ENCODE measurements at places on chromosomes 3 and 15.

DNA sequence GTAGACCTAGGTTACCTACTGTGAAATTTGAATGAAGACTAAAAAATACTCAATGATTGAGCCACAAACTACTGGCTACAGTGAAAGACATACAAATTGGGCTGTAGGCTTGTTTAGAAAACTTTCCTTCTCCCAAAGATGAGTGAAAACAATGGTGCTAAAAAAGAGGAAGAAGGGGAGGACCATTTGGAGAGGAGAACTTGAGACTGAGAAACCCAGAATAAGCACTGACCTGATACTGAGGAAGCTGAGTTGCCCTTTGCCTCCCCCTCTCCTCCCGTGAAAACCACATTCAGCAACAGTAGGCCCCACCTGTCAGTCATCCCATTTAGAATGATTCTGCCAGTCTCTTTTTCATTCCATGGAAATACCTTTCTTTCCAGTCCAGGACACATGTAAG, 484.0 kb upstream of the TGFBR2 start:
- no peak for DNase-seq

DNA sequence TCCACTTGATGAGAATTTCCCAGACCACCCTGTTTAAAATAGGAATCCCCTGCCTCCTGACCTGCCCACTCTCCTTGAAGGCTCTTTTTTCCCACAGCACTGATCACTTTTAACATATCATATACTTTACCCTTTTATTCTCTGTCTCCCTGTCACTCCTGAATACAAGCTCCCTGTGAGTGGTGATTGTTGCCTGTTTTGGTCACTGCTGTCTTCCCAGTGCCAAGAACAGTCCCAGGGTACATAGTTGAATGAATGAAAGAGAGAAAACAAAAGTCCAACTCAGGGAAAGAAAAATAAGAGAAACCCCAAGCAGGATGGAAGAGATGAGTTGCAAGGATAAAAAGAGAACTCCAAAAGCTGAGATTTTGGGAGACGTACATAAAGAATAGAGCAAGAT, 500.3 kb upstream of the LMCD1 start:
- DNase-seq: no peak

GRCh38 chr3:178112134-178112533, 424.1 kb upstream of the KCNMB2 start:
- DNase-seq: no peak

GRCh38 chr3:51686512-51687215, 15.6 kb downstream of the TEX264 start:
- DNase-seq: no peak

GRCh38 chr3:17355591-17355990, 386.8 kb downstream of the TBC1D5 start:
- no peak for DNase-seq

DNA sequence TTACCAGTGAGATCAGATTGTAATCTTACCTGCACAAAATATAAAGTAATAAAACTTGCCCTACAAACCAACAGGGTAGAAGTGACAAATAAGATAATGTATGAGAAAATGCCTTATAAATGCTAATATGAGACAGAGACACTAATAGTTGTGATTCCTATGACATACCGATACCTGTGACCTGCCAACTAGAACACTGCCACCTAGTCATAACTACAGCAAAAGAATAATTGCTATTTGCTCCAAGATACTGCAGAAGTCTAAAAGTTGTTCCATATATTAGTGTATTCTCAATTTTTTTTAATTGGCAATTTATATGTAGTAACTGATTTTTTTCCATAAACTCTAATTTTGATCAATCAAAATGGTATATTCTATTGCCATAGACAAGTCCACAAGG, 25.3 kb upstream of the GP5 start:
- no peak for DNase-seq

DNA sequence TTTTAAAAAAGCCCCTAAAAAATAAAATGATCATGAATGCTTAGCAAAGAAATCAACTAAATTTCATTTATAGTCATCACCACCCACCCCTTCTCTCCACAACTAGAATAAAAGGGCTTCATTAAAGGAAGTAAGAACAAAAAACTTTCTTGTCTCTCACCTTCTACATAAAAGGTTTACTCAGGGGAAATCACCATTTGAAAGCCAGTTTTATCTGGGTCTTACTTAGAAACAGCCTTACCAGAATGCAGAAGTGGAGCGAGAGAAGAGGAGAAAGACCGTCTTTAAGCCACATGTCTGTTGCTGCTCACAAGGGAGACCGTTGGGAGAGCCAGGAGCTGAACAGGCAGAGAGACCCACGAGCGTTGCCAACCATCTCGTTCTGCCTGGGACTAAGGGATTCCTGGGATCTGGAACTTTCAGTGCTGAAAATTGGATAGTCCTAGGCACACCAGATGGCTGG, 350.1 kb upstream of the PROK2 start:
- DNase-seq: no peak

- DNase-seq: peak; percentile 87
Measured at GRCh38 chr15:65304381-65305149, at the start of gene RNU5B-1. Gene RNU5B-1, plus strand, starts transcription at chr15:65304677.

DNA sequence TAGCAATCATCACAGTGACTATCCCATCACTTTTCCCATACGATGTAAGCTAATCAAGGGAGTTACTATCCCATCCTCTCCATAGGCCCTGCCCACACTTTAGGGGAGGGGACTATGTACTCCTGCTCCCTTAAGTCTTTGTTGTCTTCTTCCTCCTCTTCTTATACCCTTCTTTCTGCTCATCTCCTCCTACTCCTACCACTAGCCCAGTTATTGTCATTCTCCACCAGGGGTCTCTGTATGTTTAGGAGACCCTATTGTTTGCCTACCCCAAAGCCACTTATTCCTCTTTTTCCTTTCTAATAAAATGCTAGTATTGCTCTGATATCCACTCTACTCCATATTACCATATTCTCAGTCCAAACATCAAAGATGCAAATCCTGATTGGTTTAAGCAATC, 27.8 kb downstream of the STAC start:
- DNase-seq: no peak

- no peak for DNase-seq
Measured at GRCh38 chr3:52002748-52003147, 7.1 kb upstream of the RPL29 start.

DNA sequence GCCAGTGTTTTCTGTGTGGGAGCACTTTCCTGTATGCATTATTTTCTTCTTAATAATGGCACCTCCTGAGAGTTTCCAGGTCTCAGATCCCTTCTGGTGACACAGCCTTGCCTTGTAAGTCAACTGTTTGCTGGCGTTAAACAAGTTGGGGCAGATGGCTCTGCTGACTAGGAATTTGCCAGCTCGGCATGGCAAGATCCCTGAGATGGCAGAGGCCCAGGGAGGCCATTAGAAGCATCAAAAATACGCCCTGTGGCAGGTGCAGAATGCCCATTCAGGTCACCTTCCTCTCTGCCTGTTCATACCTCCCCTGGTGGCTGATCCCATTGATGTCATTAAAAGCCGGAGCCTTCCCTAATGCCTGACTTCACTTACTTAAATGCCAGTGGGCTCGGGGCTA, 320.9 kb upstream of the CTDSPL start:
- no peak for DNase-seq

DNA sequence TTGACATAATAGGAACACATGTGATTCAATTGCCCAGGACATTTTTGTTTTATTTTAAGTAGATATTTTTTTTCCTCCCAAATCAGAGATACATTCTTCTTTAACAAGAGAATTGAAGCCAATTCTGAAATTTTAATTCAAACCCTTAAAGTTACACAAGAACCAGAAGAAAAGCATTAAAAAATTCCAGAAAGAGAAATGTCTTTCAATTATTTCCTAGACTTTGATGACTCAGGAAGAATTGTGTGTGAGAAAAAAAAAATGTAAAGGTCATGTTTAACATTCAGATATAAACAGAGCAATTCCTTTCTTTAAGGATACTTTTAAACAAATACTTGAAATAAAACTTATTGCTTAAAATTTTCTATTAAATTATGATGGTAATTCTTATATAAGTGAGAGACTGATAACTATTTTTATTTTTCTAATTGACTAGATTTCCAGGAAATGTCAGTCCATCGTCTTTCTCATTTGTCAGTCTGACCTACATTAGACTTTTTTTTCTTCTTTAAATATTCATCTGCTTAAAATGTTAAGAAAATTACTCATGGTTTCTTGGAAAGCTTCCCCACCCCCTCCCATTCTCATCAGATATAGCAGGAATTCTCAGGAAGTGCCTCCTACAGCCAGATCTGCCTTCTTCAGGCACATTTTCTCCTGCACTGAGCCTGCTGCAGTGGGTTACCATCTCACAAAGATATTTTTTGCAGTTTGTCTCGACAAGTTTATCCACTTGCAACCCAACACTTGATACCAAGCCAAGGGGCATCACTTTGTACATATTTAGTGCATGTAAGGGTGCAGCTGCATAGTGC, 261.8 kb upstream of the CBLB start:
- DNase-seq: no peak

- no peak for DNase-seq
Measured at GRCh38 chr3:13507570-13508339, 27.6 kb downstream of the HDAC11 start.

DNA sequence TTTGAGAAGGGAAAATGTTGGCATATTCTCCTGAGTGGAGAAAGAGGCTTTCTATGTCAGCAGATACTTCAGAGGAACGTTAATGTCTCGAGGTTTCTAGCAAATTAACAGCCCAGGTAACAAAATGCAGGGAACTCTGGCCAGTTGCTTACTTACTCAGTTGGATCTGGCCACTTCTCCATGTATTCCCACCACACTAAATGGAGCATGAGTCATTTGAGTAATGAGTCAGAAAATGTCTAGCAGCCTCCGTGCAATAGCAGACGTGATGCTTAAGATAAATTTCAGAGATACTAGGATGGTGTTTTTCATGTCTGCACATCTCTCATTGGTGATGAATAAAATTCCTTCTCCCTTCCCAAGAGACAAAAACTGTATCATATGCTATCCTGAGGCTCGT, 671.5 kb downstream of the FHIT start:
- peak; percentile 46 for DNase-seq

DNA sequence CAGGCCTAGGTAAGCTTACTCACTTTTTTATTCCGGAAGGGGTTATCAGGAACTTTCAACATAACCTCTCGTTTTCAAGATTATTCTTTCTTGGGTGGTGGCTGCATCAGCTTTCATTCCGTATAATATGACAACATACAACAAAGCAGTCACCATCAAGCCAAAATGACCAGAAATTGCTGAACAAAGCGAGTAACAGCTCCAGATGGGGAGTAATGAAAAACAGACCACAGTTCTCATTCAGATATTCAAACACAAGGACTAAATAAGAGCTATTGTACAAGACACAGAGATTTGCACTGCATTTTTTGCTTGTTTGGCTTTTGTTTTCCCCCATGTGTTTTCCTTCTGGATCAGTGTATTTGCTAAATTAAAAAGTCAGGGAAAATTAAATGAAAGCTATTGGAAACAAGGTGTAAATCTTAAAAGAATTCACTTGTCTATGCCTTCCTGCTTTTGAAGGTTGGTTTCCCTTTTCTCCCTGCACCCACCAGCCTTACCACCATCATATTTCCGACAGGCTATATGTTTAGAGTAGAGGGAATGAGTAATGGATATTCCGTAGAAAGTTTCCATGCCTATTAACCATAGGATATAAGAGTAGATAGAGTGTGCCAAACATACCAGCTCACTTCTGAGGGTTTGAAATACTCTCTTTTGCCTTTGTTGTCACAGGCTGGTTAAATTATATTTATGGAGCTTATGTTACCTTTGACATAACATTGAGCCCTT, 213.6 kb downstream of the RBMS3 start:
- no peak for DNase-seq

- DNase-seq: no peak
Measured at GRCh38 chr3:66756468-66757036, 241.6 kb upstream of the KBTBD8 start.

DNA sequence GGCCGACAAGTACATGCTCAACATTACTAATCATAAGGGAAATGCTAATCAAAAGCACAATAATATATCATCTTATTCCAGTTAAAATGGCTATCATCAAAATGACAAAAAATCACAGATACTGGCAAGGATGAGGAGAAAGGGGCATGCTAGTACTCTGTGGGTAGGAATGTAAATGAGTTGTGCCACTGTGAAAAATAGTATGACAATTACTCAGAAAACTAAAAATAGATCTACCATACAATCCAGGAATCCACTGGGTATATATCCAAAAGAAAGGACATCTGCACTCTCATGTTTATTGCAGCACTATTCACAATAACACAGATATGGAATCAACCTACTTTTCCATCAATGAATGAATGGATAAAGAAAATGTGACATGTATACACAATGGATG, 1256.5 kb downstream of the SI start:
- DNase-seq: no peak

GRCh38 chr3:78186404-78186803, 1146.5 kb downstream of the ROBO2 start:
- no peak for DNase-seq

DNA sequence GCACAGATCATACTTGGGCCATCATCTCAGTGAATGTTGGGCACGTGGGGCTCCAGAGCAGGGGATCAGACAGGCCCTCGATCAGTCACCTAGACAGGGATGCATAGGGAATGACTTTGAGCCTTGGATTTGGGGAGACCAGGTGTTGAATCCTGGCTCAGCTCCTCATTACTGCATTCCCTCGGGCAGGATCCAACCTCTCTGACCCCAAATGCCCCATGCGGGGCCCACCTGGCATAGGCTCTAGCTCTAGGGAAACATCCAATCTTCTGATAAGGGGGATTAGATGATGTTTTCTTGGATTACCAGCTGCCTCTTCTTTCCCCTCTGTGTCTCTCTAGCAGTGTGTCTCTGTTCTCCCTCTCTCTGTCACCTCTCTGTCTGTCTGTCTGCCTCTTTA, 22.7 kb downstream of the LOXL1 start:
- no peak for DNase-seq

DNA sequence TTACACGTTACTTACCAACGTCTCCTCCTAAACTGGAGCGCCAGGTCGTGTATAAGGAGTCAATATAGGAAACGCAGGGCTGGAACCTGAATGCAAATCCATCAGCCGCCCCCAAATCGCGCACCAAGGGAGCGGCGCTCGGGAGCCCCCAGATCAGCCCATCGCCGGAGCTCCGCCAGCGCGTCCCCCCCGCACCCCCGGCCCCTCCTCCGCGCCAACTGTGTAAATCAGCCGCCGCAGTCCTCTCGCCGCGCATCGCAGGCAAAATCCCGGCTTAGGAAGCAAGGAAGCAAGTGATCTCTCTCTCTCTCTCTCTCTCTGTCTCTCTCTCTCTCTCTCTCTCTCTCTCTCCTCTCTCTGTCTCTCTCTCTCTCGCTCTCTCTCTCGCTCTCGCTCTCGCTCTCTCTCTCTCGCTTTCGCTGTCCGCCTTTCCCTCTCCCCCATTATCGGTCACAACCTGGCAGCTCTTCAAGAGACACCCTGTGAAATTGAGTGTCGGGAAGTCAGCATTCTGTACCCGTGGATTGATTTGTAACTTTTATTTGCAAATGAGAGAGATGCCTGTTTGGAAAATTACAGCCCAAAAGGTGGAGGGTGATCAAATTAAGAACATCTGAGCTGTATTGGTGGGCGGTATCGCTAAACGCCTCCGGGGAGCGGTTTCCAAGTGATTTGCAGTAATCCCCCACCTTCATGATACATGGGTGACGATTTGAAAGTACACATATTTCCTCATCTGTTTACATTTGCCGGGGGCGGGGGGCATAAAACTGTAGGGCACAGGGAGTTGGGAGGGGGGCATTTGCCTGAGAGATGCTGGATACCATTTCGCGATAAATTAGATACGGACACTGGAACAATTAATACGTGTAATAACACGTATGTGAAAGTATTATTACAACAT, 645 bp upstream of the SLITRK3 start:
- no peak for DNase-seq

Measured in DMS79 (cell line).